ENCODE measurements at places on chromosomes 1 and 21.

DNA sequence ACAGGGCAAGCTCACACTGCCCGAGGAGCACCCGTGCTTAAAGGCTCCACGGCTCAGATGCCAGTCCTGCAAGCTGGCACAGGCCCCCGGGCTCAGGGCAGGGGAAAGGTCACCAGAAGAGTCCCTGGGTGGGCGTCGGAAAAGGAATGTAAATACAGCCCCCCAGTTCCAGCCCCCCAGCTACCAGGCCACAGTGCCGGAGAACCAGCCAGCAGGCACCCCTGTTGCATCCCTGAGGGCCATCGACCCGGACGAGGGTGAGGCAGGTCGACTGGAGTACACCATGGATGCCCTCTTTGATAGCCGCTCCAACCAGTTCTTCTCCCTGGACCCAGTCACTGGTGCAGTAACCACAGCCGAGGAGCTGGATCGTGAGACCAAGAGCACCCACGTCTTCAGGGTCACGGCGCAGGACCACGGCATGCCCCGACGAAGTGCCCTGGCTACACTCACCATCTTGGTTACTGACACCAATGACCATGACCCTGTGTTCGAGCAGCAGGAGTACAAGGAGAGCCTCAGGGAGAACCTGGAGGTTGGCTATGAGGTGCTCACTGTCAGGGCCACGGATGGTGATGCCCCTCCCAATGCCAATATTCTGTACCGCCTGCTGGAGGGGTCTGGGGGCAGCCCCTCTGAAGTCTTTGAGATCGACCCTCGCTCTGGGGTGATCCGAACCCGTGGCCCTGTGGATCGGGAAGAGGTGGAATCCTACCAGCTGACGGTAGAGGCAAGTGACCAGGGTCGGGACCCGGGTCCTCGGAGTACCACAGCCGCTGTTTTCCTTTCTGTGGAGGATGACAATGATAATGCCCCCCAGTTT, 1.3 kb downstream of the CELSR2 start:
- DNase-seq: no peak

DNA sequence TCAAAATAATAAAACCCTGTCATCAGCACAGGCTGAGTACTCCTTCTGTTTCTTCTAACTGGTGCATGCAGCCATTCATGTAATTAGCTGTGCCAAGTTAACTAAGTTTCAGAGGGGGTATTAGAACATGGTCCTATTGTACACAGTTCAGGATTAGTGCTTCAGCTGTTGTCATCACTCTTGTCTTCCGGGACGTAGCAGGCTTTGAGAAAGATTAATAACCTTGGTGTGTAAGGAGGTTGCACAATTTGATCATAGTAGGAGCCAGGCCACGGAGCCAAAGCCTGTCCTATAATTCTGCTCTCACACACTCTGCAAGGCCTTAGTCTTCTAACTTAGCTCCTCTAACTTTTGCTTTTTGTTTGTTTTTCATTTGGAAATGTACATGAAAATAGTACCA, 44.7 kb downstream of the PTGFRN start:
- no peak for DNase-seq

GRCh38 chr1:220789532-220790147, 2.9 kb downstream of the MTARC1 start:
- no peak for DNase-seq

DNA sequence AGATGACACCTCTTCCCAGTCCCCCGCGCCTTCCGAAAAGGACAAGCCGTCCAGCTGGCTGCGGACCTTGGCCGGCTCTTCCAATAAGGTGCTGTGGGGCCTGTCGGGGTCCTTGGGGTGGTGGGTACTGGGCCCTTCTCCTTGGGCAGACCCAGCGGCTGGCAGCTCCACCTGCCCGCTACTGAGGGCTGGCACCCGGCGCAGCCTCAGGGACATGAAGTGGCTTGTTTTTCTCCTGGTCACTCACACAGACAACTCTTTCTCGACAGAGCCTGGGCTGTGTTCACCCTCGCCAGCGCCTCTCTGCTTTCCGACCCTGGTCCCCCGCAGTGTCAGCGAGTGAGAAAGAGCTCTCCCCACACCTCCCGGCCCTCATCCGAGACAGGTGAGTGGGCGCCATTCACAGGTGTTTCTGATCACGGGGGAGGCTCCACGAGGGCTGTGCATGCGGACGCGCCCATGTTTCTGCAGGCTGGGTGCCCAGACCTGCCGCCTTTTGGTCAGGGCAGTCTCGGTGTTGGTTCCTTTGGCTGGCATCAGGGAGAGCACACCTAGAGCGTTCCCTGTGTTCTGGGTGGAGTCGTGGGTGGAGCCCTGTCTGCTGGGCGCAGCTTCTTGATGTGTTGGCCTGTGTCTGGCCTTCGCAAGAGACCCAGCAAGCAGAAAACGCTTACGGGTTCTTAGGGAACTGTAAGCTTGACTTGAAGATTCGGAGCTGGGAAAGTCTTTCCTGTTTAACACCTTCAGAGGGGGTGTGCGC, 75.1 kb downstream of the SKI start:
- no peak for DNase-seq

GRCh38 chr1:64212031-64212430, 8.6 kb downstream of the UBE2U start:
- DNase-seq: peak; percentile 42

DNA sequence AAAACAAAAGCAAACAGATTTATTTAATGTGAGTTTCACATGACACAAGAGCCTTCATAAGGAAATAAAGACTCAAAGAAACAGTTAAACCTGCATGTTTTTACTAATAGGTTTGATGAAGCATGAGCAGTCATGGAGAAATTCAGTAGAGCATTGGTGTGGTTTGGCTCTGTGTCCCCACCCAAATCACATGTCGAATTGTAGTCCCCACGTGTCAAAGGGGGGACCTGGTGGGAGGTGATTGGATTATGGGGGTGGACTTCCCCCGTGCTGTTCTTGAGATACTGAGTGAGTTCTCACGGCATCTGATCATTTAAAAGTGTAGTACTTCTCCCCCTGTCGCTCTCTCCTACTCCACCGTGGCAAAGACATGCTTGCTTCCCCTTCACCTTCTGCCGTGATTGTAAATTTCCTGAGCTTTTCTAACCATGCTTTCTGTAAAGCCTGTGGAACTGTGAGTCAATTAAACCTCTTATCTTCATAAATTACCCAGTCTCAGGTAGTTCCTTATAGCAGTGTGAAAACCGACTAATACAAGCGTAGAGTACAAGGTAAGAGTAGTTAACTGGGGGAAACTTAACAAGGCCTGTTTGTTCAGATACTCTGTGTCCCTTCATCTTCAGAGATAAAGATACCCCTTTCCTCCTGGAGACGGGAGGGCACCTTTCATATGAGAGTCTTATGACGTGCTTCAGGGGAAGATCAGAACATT, 354.8 kb downstream of the SIPA1L2 start:
- DNase-seq: no peak

DNA sequence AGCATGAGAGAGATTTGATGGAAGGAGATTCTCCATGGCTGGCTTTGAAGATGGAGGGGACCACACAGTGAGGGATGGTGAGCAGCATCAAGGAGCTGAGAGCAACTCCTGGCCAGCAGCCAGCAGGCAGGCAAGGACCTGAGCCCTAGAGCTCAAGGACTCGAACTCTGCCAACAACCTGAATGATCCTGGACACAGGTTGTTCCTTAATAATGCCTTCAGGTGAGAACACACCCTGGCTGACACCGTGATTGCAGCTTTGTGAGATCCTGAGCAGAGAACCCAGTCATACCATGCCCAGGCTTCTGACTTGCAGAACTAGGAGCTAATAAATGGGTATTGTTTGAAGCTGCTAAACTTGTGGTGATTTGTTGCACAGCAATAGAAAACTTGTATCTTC, 183.1 kb downstream of the LMX1A start:
- DNase-seq: peak; percentile 53

GRCh38 chr1:210653771-210654170, 325.1 kb downstream of the HHAT start:
- DNase-seq: peak; percentile 12

GRCh38 chr1:64398936-64399335, 71.0 kb upstream of the CACHD1 start:
- DNase-seq: no peak

DNA sequence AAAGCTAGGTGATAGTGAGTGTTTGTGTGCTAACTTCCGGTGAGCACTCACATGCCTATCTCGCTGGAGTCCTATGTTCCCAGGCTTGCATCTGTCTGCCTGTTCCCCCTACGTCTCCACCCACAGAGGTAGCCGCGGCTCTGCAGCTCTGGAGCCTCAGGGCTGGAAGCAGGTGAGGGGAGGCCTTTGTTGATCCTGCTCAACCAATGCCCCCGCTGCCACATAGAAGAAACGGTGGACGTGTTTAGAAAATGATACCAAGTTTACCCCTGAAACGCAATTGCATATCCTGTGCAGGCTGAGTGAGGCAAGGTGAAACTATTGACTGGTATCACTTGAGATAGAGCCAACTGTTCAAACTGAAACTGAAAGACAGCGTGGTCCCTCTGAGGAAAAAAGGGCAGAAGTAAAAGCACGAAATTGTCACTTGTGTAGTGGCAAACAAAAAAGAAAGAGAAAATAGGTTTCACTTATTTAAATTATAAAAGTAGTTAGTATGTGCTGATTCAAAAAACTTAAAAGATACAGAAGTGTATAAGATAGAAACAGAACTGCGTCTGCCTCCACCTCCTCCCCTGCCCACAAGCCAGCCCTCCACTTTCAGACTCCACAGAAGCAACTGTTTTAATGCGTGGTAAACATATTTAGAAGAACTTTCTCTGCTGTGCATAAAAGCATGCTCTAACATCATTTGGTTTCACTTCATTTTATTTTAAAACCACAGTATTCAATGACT, 38.6 kb upstream of the ETS2 start:
- no peak for DNase-seq

- DNase-seq: no peak
These were observed 15.3 kb upstream of the RGS8 start for GRCh38 chr1:182699393-182700350.

GRCh38 chr1:58231204-58231603, 315.3 kb downstream of the OMA1 start:
- DNase-seq: no peak

DNA sequence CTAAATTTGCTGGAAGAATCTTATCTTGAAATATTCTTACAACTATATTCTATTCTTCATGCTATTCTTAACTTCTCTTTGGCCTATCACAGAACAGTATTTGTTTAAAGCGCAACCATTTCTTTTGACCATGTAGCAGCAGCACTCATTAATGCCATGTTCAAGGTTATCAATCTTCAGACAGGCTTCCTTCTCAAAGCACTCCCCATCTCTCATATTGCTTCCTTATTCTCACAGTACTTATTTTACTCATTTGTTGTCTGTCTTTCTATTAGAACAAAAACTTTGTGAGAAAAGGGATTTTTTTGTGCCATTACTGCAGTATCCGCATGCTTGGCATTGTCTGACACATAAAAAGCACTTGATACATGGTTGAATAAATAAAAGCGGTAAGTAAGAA, 89.7 kb downstream of the ATP1B1 start:
- no peak for DNase-seq

- DNase-seq: no peak
These were observed 885 bp upstream of the PROX1 start for GRCh38 chr1:213986925-213987250.

GRCh38 chr21:16071092-16071491, 341.3 kb downstream of the USP25 start:
- no peak for DNase-seq

DNA sequence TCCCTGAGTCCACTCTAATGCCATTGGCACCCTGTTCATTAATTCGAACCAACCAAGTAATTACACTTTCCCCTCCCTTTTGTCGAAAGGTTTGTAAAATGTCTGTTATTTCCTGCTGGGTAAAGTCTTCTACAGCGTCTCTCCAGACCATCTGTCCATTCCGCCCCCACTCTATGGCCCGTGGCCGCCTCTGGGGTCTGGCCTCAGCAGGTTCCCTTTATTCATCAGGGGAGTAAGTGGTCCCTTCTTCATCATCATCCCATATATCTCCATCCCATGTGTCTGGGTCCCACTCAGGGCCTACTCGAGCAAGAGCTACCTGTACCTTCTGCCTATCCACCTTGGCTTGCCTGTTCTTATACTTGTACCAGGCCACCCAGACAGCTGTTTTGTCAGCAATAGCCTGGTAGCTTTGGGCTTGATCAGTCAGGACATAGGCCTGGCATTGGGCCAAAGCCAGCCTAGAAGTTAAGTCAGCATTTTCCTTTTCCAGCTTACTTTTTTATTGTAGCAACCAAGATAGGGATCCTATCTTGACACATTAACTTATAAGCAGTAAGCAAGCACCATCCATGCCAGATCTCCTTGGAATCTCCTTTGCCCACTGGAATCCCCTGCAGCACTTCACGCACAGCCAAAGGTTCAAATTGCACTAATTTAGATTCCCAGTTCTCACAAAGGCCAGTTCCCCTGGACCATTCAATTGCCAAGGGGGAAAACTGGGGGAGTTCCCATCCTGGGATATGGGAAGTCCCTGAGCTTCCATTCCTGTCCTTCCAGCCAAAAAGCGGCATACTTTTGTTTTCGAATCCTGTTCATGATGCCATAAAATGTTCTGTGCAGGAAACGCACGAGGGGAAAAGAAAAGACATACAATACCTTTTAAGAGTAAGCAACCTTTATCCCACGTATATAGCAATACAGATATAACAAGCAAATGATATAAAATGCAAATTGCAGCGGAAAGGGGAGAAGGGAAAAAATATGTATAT, 6.6 kb upstream of the STUM start:
- DNase-seq: no peak

DNA sequence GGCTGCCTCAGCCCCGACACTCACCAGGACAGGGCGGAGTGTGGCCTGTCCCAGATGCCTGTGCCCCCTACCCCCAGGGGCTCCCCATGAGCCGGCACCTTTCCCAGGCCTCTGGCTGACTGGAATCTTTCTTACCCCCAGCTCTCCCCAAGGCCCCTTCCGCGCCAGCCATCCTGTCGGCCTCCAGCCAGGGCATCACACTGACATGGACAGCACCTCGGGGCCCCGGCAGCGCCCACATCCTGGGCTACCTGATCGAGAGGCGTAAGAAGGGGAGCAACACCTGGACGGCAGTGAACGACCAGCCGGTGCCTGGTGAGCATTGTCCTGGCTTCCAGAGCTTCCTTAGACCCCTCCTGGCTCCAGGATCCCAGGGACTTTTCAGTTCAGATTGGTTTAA, 26.5 kb downstream of the IGFN1 start:
- no peak for DNase-seq

DNA sequence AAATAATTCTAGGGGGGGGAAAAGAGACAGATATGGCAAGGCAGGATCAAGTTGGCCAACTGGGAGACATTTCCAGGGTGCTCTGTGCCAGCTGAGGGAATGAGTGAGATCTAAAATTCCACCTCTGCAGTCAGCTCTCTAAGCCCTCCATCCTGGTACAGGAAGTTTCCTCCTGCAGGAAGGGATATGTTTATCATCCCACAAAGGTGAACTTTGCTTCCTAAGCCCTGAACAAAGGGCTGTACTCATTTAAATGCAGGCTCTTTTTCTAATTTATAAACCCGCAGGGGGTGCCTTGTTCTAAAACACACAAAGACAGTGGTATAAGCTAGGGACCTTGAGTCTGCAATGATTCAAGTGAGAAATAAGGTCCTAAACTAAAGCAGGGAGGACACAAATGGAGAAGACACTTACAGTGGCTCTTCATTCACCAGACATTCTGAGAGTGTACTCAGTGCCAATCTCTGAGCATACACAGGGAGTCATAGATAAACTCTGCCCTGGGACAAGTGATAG, 3.6 kb upstream of the TNFSF4 start:
- DNase-seq: no peak

Data from foreskin keratinocyte (primary cell).